ENCODE measurements at places on chromosomes 4 and X. TPM values are rescaled to one million over a fixed set of nuclear protein-coding genes. Genes with fewer than 3 reads are reported as not detected.
A peak's percentile ranks its signal among the peaks of the same experiment; 100 is the strongest.

DNA sequence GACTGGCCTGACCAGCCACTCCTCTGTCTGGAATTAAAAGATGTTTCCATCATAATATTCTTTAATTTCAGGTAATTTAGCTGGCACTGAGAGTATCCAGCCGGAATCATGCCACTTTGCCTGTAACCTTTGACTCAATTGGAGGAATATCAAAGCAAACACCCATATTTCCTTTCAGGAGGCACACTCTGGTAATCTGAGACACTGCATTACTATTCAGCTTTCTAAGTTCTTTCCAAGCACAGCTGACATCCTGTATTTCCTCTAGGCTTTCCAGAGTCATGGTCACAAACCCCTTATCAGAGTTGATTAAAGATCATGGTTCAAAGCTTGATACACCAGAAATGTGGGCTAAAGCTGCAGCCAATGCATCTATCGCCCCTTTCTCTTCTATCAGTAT is 29.3 kb downstream of the INTS12 start:
- DNase-seq, result no peak

Gene NKX3-2
- total RNA-seq, result not detected

GRCh38 chr4:123986268-123986798 is 589.7 kb downstream of the SPRY1 start:
- no peak for DNase-seq

Gene EVC2
- 1.8 TPM for total RNA-seq

DNA sequence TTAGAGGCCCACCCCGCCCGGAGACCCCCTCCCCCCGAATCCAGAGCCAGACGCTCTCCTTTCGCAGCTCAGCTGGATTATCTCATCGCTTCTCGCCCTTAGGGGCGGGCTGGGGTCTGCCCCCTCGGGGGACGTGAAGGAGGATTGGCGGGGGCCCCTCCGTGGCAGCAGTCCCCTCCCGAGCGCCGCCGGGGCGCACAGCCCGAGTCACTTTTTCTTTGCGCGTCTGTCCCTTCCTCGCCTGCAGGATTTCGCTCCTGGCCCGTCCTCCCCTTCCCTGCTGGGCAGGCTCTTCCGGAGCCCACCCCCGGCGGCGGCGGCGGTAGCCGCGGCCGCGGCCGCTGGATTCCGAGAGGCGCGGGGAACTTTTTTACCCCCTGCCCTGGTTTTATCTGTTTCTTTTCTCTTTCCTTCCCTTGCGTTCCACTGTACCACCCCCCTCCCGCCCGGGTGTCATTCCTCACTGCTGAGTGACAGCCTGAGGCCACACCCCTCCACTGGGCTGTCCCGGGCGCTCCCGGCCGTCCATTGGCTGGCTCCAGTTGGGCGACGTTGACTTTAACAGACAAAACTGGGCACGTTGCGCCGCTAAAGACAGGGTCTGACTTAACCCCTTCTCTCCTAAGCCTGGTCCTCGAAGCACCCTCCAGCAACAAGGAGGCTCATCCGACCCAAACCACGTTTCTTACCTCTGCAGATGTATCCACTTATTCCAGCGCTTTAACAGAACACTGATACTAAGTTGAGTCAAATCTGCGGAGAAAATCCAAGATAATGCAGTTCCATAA is 492 bp upstream of the NKX3-2 start:
- no peak for DNase-seq

DNA sequence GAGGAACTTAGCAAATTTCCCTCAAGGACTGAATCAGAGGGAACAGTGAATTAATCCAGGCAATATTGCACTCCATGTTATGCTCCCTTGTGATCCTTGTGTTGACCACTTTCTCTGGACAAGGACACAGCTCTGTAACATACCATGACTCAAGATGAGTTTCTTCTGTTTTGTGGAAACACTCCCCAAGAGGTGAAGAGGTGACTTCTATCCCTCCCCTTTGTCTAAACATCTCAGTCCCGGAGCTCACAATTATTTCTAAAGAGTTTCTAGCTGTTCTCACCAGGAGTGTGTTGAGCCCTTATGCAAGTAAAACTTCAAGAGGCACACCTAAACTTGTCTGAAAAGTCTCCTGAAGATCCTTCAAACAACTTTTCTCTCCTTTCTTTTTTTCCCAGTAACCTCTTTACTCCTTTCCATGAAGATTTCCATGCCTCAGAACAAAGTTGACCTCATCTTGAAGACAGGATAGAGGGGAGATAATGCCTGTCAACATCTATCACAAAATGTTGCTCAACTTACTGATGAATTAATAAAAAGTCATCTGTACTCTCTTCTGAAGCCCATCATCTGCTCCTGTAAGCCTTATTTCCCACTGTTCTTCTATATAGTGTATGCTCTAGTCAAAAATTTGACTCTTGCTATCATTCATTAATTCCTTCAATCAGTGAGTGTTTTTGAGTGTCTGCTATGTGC is 429.1 kb downstream of the SPRY1 start:
- DNase-seq, result no peak

Gene SPANXA2
- total RNA-seq, result not detected

DNA sequence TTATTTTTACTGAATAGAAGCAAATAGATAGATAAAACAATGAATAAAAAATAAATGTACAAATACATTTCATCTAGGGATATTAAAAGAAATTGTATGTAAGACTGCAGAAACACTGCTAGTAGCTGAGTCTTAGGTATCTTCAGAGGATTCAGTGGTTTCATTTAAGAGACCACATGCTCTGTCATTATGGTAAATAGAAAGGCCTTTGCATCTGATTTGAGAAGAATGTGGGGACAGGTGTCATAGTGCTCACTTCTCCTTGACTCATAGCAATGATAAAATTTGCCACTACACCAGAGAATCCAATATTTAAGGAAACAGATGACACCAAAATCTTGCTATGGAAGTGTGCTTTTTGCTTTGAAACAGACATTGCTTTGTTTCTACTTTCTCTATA is 59.8 kb upstream of the PPP1R2C start:
- no peak for DNase-seq

DNA sequence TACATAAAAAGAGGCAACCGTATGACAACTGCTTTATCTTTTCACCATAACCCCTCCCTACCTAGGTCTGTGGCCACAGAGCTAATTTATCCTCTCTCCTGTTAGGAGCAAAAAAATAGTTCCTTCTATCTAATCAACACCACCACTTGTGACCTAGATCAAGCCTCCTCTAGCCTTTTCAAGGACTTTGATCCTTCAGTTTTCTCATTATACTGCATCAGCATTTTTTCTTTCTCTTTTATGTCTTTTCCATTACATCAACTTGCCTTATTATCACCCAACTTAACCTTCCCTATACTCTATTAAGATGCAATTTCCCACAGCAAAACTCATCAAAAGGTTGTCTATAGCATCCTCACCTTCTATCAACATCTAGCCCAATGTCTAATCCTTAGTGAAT is 211.0 kb downstream of the ANKRD50 start:
- no peak for DNase-seq

Gene SLC9B1
- 4.6 TPM for total RNA-seq

DNA sequence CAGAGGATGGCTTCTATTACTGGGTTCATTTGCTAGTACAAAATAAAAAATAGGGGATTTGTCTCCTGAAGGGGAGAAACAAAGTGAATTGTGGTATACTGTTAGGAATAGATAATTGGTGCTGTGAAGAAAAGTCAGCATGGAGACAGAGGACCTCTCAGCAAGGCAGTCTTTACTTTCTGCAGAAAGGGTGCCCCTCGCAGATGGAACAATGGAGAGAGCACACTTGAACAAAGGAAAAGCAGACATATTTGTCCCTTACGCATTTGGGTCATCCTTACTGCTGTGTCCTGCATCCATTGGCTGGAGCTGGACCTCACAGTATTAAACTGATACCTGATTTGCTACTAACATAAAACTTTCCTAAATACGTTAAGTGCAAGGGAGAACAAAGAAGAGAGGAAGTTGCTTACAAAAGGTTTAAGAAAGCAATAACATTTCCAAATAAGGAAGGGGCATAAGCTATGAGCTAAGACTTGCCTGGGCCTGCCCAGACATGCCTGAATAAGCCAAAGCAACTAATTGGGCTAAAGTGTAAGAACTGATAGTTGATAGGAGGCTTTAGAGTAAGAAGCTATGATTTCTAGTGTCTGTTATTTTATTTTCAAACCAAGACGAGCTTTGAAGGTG is 83.8 kb downstream of the CCKAR start:
- DNase-seq, result no peak

- DNase-seq, result no peak
These were observed 65.5 kb downstream of the CRMP1 start for GRCh38 chr4:5827108-5828004.

DNA sequence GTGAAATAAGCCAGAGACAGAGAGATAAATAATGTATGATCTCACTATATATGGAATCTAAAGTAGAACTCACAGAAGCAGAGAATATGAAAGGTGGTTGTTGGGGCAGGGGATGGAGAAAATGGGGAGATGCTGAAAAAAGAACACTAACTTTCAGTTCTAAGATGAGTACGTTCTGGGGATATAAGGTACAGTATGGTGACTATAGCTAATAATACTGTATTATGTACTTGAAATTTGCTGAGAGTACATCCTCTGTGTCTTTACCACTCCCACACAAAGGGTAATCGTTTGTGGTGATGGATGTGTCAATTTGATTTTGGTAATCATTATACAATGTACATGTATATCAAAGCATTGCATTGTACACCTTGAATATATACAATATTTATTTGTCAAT is 6.6 kb downstream of the FBXL5 start:
- no peak for DNase-seq

GRCh38 chr4:48270951-48271473 is 1.4 kb upstream of the TEC start:
- no peak for DNase-seq

Gene PLK4
- 1.7 TPM for total RNA-seq

DNA sequence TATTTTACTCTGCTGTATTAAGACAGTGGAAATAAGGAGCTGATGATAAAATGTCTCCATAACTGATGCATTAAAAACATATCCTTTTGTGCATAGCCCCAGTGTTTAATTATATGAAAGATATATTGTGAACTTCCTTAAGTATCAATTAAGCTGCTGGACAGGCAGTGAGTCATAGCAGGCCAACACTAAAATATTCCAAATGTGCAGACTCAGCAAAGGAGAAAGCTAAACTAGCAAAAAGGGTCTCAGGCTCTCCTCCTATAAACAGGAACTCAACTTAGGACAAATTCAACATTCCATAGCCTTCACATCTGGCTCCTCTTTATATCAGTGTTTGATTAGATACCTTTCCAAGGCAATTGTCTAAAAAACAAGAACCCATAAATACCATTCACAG is 15.6 kb downstream of the TNMD start:
- no peak for DNase-seq

GRCh38 chr4:125314676-125315575 is at the start of gene FAT4:
TSS of gene FAT4 (plus strand) at chr4:125314955. CDS start at chr4:125316412, 1,457 bp downstream.
- DNase-seq, result peak; percentile 6

Gene TRMT2B
- 43.6 TPM for total RNA-seq

Gene PHOX2B
- not detected for total RNA-seq

DNA sequence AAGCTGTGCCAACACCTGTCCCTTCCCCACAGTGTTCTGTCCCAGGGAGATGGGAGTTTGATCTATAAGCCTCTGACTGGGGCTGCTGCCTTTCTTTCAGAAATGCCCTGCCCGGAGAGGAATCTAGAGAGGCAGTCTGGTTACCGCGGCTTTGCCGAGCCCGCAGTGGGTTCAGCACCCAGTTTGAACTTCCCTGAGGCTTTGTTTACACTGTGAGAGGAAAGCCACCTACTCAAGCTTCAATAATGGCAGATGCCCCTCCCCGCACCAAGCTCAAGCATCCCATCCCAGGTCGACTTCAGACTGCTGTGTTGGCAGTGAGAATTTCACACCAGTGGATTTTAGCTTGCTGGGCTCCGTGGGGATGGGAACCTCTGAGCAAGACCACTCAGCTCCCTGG is 33.3 kb upstream of the ARSJ start:
- no peak for DNase-seq

GRCh38 chr4:157222771-157223160 is 2.2 kb downstream of the GRIA2 start:
- DNase-seq, result no peak

Gene CSN1S1
- not detected for total RNA-seq

DNA sequence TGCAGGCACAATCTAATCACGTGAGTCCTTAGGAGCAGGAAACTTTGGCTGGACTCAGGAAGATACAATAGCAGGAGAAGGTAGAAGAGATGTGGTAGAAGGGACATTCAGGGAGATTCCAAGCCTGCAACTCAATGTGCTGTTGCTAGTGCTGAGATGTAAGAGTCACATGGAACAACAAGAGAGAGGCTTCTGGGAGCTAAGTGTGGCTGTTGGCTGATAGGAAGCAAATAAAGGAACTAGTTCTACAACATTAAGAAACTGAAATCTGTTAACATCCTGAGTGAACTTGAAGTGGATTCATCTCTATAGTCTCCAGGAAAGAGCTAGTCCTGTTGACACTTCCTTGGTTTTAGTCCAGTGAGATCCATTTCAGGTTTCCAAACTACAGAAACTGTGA is 1207.4 kb downstream of the ADGRL3 start:
- no peak for DNase-seq

DNA sequence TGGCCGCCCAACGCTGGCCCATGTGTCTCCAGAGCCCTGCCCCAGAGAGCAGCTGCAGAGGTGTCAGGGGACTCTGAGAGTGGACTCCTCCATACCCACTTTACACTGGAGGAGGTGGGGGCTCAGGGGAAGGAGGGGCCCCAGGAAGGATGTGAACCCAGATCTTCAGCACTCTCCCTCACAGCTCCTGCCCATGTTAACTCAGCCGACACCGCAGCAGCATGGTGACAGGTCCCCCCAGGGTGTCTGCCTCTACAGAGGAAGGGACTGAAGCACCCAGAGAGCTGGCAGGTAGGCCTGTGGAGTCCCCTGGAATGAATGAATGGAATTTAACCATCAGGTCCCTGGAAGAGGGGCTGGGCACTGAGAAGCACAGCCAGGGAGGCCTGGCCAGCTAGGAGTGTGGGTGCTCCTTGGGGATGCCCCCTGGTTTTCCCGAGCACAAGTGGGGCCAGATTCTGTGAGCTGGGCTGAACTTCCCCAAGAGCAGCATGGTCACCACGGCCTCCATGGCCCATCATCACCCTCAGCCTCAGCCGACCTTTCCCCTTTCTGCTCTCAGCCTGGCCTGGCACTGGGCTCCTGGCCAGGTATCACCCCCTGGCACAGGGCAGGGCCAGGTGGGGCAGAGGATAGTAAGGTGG is 21.9 kb downstream of the SH3BP2 start:
- peak; percentile 27 for DNase-seq

DNA sequence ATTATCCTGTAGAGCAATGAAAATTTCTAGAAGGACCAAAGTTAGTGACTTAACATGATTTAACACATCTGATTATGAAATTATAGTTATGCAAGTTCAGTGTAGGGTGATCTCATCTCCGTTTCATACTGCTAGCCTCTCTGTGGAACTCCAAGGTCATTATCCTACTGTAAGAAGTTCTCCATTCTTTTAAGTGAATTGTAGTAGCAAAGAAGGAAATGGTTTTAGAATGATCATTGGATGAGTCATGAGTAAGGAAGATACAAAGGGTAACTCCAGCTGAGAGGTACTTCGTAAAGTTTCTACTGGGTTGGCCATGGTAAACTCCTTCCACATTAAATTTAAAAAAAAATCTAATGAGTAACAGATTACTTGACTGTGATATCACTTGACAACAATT is 215.0 kb upstream of the GIMD1 start:
- DNase-seq, result no peak

- DNase-seq, result no peak
These were observed 841 bp downstream of the TBC1D19 start for GRCh38 chr4:26584725-26585124.

GRCh38 chr4:156773648-156774357 is 197.8 kb downstream of the PDGFC start:
- no peak for DNase-seq

Data from T-cell (primary cell).